ENCODE measurements at places on chromosomes 16 and 17.

DNA sequence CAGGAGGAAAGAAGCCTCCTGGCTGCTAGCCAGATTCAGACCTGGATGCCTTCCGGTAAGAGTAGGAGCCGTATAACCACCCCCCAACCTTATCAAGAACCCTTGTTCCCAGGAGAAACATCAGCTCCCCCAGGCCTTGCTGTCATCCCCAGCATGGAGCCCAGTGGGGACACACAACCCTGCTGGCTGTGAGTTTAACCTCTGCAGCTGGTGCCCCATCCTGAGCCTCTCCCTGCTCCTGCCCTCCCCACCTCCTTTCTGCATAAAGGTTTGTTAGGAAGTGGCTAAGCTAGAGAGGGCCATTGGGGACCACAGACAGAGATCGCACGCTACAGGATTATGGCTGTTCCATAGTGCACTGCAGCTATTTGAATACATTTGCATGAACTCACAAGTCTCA is 55.5 kb upstream of the RPL38 start:
- no peak for DNase-seq

- DNase-seq: no peak
Observed at GRCh38 chr16:25038239-25038954, 23.2 kb upstream of the ARHGAP17 start.

DNA sequence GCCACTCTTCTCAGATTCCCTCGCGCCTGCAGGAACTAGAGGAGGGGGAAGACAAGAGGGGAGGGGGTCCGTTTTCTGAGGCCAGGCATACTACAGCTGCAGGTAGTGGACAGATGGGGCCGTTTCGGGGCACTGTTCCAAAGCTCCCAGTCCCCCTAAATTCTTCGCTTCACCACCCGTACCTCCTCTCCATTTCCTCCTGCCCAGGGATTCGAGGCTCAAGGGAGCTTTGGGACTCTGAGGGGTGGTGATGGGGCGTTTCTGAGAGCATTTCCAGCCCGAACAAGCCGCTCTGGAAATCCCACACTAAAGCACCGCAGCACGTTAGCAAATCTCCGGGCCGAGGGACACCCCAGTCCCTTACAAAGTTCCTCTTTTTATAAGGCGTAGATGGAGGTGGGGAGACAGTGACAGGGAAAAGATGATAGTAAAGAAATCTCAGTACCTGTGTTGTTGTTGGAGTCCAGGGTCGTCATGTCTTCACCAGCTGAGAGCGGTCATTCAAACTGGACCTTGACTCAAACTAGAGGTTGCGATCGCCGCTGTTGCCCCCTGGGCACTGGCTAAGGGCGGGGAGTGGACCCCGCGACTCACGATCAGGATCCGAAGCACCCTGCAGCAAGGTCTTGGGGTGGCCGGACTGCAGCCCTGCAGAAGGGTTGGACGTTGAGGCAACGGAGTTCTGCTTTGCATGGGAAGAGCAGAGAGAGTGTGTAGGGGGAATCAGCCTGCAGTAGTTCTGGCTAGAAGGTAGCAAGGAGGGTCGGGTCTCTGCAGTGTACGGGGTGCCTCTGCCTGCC is 570 bp downstream of the NR1D1 start:
- no peak for DNase-seq

DNA sequence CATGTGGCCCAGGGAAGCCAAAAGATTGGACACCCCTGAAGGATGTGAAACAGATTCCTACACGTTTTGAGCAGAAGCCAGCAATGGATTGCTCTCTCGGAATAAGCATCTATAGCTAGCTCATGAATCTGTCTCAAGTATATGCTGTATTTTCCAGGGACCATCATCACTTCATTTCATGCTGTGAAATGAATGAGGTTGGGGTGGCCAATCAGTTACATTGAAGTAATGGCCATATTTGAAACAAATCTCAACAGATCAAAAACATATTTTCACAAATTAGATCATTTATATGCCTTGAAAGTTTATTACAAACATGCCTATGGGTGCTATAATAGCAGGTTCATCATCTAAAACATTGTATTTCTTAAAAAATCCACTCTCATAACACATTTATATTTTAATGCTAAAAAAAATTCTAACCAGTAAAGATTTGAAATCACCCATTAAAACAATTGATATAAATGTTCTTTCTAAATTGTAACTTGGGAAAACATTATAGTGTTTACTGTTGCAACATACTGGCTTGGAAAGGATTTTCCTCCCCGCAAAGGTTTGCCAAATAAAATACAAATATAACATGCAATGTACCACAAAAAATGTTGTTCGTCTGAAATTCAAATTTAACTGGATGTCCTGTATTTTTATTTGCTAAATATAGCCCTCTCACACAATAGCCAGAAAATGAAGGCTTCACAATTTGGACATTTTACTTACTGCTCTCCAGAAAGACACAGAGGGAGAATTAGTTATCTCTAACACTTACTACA is 743.6 kb downstream of the KCNJ2 start:
- DNase-seq: no peak

DNA sequence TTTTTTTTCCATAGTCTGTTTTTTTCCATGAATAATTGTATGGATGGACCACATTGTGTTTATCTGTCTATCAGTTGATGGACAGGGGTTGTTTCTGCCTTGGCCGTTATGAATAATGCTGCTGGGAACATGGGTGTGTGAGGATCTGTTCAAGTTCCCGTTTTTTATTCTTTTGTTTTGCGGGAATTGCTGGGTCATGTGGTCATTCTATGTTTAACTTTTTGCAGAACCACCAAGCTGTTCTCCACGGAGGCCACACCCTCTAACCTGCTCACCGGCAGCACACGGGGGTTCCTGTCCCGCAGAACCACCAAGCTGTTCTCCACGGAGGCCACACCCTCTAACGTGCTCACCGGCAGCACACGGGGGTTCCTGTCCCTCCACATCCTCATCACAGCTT is 5.9 kb upstream of the MSLN start:
- DNase-seq: no peak

DNA sequence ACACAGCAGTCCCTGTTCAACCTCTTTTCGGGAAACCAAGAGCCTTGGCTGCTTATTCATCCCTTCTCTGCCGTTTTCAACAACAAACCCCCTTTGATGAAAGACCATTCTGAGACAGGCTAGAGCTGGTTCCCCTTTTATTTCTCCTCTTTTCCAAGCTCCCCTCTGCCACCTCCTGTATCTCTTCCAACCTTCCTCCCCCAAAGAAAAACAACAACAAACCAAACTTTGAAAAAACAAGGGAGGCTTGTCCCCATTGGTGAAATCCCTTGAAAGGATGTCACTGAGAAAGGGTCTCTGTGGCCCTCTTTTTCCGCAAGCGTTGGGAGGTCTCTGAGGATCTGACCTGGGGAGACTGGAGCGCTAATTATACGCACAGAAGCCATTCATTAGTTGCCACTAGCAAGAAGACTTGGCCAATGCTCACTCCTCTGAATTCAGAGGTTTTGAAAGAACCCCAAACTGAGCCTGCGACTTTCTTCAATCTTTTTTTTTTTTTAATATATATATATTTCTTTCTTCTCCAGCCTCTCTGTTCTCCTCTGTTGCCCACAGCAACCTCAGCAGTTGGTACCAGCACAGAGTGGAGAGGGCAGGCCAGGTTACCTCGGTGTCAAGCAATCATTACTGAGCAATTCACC is 101.4 kb downstream of the PITPNC1 start:
- DNase-seq: no peak

DNA sequence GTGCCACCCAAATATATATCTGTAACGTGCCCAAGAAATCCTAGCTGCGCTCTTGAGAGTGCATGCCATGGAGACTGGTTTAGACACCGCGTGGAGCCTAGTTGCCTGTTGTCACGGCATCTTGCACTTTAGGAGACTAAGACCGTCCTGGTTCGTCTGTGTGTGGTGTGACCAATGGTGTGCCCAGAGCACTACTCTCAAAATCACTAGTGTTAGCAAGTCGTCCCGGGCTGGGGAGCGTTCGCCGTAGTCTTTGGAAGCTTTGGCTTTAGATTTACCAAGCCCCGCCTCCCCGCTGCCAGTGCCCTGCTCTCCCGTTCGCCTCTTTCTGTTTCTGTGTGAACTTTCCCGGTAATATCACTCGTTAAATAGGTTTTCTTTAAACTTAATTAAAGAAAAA is 27.0 kb downstream of the CLUH start:
- no peak for DNase-seq

- no peak for DNase-seq
Observed at GRCh38 chr16:30637944-30638343, 12.8 kb upstream of the PRR14 start.

DNA sequence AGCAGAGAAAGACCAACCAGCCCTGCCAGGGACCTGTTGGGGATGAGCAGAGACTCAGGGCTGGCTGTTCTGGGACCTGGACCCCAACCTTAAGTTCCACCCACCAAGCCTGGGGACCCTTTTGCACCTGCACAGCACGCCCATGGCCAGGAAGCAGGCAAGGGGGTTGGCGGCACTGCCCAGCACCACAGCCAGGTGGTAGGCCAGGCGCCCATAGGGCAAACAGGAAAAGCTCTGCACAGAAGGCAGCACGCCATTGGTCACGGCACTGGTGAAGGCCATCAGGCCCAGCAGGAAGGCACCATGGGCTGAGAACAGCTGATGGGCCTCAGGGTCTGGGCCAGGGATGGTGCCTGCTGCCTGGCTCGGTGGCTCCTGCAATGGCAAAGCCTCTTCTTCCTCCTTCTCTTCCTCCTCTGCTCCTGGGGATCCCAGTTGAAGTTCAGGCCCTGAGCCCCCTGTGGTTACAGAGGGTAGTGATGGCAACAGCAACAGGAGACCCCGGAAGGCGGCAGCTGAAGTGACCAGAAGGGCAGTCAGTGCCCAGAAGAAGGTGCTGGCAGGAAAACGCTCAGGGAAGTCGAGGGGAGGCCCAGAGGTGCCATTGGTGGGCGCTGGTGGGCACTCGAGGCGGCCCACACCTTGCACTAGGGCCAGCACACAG is 1.7 kb downstream of the SLC52A1 start:
- no peak for DNase-seq

GRCh38 chr16:72362973-72363372 is 191.0 kb upstream of the PMFBP1 start:
- DNase-seq: no peak

DNA sequence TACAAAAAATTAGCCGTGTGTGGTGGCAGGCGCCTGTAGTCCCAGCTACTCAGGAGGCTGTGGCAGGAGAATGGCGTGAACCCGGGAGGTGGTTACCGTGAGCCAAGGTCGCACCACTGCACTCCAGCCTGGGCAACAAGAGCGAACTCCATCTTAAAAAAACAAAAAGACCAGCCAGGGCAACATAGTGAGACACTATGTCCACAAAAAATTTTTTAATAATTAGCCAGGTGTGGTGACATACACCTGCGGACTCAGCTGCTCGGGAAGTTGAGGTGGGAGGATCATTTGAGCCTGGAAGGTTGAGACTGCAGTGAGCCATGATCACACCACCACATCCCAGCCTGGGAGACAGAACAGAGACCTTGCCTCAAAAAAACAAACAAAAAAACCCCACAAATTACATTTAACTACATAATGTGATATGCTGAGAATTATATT is 29.1 kb downstream of the FANCA start:
- DNase-seq: no peak

- DNase-seq: no peak
Observed at GRCh38 chr17:20702692-20703091, 123.2 kb downstream of the CDRT15L2 start.

DNA sequence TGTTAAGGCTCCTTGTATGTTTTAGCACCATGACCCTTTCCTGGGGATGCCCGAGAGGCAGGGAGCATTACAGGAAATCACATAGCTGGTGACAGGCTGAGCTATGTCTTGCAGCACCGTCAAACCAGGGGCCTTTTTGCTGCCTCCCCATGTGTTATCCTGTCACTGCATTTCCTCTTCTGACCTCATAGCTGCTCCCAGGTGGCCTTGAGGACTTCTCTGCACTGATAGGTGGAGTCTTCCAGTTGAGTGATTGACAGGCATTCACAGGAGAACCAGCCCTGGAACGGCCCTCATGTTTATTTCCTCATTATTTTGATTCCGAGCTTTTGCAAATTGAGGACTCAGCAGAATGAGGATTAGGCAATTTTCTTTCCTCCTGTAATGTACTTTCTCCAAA is 349.6 kb downstream of the HAPSTR1 start:
- no peak for DNase-seq

- DNase-seq: no peak
Observed at GRCh38 chr17:538181-538973, 176.3 kb downstream of the VPS53 start.

GRCh38 chr17:71921796-71922195 is 199.0 kb upstream of the SOX9 start:
- no peak for DNase-seq
